Stimulated activated CD4-positive, alpha-beta T cell treated with anti-CD3 and anti-CD28 coated beads, Interleukin-1b, Interleukin-23, amount 100 ng/mL, for 4 hours (primary cell): ENCODE measurements at places on chromosomes 2 and 18.

DNA sequence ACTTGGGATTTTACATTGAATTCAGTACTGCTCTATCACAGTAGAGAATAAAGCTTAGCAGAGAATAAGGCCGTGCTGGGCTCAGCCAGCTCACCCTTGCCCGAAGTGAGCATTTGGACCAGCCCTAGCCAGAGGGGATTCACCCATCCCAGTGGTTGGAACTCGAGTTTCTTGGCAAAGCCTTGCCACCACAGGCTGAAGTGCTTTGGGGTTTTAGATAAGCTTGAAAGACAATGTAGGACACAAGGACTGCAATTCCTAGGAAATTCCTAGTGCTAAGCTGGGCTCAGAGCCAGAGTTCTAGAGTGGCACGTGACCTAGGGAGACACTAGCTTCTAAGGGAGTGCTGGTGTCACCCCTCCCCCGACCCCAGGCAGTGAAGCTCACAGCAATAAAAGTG is 28.0 kb downstream of the SERPINB11 start:
- no peak for DNase-seq

- no peak for DNase-seq
Observed at GRCh38 chr2:183837157-183837556, 712.9 kb downstream of the NUP35 start.

- DNase-seq = no peak
Observed at GRCh38 chr2:36662638-36663037, 33.9 kb upstream of the VIT start.

DNA sequence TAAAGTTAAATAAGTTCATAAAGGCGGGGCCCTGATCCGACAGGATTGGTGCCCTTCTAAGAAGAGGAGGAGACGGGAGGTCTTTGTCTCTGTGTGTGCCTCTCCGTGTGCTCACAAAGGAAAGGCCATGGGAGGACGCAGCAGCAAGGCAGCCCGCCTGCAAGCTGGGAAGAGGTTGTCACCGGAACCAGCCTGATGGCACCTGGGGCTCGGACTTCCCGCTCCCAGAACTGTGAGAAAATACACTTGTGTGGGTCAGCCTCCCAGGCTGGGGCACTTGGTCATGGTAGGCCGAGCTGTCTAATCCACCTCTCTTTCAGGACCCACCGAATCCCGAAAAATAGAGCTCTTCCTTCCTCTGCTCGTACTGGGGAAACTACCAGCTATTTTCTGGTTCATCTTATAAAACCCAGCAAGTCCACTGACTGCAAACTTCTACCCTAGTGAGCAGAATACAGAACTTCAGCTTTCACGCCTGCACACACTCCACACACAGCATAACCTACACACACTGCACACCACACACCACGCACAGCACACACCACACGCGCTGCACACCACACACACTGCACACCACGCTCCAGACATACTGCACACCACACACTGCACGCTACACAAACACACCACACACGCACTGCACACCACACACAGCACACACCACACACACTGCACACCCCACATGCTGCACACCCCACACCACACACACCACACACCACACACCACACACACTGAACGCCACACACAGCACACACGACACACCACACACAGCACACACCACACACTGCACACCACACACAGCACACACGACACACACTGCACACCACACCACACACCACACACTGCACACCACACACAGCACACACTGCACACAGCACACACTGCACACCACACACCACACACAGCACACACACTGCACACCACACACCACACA is 58.1 kb downstream of the ASB1 start:
- DNase-seq = no peak

DNA sequence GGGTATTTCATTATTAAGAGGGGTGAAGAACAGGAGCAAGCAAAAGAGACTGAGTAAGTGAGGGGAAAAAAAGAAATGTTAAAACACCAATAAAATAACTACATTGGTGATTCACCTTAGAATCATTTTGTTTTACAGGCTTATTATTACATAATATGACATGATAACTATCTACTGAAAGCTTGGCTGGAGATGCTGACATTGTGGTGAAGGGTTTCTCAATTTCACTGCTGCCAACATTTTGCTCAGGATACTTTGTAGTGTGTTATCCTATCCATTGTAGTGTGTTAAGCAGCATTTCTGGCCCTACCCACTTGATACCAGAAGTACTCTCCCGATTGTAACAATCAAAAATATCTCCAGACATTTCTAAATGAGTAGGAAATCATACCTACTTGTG is 1564.6 kb upstream of the NXPH2 start:
- DNase-seq = no peak

- DNase-seq = peak; percentile 10
Observed at GRCh38 chr2:147989809-147990403, 30.6 kb downstream of the ORC4 start.

GRCh38 chr2:174785481-174785880 is 21.2 kb upstream of the CHRNA1 start:
- DNase-seq = no peak

DNA sequence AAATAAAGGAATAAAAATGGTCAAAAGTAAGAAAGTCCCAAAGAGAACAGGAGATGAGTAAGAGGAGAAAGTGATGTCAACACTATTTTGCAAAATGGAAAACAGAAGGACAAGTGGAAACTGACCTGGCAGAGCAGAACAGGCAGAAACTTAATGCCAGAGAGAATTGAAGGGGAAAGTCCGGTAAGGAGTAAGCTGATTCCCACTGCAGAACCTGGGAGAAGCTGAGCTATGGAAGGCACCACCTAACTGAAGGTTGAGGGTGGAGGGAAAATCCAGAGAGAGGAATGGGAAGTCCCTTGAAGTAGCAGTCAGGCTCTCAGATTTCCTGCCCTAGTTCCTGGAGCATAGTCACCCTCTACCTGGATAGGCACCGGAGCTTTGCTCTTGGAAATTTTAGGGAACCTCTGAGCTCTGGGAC is 59.8 kb downstream of the MOGAT1 start:
- no peak for DNase-seq

DNA sequence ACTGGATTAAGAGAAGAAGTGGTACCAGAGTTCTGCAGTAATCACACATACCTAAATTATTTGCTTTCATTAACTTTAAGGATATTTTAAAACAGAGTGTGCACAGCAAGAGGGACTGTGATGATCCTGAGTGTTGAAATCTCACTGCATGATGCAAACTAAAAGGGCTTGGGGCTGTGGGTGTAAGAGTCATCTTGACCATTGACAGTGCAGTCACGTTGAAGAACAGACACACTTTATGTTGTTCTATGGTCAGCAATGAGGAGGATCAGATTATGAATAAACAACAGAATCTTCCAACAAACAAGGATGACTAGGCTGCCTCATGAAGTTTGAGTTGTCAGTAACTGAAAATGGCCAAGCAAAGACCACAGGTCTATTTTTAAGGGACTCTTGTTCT is 87.2 kb upstream of the GALNT5 start:
- DNase-seq = no peak

DNA sequence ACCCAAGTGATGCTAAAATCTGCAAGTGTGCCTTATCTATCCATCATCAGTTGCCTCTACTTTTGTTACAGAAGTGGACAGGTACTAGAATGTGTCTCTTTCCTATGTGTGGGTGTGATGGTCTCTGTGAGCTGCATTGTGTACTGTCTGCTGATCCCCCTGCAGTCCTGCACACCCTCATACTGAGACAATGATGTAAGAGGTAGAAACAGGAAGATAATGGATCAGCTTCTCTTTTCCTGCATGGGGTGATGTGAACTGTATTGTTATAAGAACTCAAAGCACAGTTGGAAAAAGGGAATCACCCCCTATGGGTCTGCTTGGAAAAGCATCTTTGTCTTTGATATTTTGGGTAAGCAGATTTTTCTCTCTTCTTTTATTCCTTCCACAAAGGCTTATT is 537.6 kb upstream of the CDH2 start:
- DNase-seq = no peak

- peak; percentile 46 for DNase-seq
Observed at GRCh38 chr2:96527286-96528005, 9.1 kb upstream of the ARID5A start.

DNA sequence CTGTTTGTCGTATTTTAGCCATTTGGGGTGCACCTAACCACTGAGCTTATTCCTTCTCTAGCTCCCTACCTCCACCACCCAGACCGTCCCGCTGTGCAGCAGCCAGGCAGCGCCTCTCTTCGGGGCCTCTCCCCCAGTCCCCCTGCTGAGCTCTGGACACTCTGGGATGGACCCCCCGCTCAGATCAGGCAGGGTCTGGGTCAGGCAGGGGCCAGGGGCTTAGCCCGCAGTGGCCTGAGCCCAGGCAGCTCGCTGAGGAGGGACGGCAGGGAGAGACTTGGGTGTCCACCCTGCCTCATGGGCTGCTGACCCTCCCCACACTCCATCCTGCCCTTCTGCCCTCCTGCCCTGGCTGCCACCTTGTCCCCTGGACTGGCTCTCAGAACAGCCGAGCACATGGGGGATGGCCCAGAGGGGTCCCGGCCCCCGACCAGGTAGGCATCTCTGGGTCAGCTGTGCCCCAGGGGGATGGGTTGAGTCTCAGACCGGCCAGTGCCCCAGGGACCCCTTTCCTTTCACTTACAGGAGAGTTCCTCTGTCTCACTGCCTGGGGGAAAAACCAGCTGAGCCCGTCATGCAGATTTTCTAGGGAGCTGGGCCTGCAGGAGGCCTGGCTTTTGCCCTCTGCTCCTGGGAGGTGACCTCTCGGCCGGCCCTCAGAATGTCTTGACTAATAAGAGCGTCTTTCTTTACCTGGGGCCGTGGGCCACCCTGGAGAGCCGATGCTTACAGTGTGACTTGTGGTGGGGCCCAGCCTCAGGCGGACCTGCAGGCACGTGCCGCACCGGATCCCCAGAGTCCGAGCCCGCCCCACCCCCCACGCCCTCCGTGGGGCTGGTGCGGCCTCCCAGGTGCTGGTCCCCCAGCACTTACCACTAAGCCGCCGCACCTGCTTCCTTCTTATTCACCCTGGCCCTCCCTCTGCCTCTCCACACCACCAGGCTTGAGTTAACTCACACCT is 22.8 kb upstream of the PXDN start:
- no peak for DNase-seq

DNA sequence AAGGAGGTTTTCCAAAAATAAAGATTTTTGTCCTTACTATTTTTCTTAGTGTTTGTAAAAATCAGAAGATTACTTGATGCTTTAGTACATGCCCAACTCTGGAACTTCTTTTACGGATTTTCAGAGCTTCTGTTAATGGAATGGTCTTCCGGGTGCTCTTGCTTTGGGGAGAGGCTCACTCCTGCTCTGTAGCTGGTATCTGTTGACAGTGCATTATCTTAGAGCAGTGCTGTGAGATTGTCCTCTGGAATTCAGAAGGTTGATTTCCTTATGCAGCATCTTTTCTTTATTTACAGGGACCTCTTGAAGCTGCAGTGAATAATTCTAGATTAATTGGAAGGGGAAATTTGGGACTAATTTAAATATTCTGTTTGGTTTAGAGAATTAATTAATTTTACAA is 4.6 kb downstream of the MAPRE2 start:
- DNase-seq = no peak

- DNase-seq = no peak
Observed at GRCh38 chr2:78407960-78408794, 617.3 kb upstream of the REG3G start.

GRCh38 chr2:238448031-238448955 is 21.6 kb downstream of the ASB1 start:
- no peak for DNase-seq

DNA sequence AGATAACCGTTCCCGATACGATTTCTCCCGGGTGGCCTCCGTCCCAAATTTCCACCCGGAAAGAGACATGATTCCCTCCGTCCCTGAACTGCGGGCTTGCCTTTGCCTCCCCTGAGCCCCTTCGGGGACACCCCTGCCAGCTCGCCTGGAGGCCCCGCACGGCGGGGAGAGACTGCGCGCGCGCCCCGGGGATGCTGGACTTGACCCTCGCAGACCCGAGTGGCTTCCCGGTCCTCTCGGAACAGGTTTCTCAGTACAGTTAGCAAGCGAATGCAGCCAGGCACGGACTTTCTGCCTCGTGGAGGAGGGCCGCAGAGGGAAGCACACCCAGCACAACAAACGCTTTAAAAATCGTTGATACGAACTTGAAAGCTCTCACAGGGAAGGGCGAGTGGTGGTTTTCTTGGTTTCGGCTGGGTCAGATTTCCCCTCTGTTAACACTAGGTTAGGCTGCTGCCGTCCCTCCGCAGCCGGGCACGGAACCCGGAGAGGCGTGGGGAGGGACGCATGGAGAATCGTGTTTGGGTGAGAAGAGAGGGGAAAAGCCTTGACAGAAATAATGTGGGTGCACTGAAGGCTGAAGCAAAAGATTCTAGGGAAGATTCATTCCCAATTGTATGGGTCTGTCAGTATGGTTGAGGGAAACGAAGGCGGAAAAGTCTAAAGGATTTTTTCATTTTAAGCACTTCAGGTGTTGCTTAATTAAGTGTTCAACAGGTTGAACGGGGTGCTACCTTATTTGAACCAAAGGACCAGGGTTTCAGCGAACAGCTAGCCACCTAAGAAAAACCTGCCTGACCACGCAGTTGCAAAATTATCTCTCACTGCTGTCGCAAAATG is 916 bp downstream of the TNFRSF11A start:
- DNase-seq = no peak

DNA sequence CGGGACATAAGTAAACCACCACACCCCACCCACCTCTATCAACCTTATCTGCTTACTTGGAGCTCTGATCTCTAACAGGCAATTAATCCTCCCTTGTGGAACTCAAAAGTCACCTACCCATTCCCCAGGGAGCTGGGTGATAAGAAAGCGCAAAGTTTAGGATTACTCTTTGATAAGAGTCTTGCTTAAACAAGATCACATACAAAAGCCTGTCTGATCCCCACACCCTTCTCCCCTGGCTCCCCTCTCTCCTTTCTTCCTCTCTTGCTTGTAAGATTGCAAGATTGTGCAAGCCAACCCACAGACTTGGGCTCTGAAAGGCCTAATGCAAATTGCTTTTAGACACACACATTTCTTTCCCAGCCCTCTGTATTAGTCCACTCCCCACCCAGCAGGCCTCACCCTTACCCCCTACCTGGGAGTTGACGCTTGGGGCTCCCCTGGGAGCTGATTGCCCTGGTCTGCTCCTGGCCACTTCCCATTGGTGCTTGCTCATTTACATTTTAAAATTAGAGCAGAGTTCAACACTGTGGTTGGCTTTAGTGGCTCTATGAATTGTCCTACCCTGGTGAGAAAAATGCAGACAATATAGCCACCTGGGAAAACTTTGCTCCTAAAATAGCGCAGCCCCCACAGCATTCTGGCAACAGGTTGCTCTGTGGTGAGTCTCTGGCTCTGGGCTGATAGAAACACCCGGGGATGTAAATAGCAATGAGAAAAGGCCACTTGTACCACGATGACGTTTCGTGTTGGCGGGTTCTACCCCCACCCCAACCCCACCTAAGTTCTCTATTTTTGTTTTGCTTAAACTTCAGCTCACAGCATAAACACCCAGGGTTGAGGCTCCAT is 92.8 kb upstream of the MSH2 start:
- no peak for DNase-seq

DNA sequence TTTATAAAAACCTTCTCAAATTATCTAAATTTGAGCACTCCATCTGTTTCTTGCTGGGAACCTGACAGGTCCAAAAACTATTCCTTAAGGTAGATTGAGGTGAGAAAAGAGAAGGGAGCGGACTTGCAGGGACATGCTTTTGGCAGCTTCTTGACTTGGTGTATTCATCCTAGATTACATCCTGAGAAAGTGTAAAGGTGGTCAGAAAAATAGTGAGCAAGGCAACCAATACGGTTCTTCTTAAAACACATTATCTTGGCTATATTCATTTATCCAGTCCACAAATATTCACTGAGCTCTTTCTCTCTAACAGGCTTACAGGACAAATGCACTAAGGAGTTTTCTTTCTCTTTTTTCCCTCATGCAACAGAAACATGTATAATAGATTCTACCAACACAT is 230.0 kb downstream of the LRP1B start:
- no peak for DNase-seq
